Anterior cingulate cortex (tissue), 58 donors: ENCODE measurements at places on chromosomes 2 and 18.

- DNase-seq: no peak
Observed at GRCh38 chr2:240579771-240580614, 6.5 kb upstream of the CAPN10 start.

DNA sequence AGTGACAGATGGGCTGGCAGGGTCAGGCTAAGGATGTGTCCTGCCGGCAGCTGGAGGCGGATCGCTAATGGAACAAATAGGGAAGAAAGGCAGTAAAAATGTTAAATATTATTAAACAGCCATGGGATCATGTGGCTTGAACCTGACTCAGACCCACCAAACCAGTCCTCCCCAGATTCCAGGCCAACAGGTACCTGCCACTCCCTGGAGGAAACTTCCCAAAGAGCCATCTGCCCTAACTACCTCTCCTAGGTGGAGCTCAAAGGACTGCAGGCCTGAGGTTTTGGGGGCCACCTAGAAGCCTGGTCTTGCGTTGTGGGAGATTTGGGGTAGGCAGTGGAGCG, 34.3 kb downstream of the CIB4 start:
- no peak for DNase-seq

DNA sequence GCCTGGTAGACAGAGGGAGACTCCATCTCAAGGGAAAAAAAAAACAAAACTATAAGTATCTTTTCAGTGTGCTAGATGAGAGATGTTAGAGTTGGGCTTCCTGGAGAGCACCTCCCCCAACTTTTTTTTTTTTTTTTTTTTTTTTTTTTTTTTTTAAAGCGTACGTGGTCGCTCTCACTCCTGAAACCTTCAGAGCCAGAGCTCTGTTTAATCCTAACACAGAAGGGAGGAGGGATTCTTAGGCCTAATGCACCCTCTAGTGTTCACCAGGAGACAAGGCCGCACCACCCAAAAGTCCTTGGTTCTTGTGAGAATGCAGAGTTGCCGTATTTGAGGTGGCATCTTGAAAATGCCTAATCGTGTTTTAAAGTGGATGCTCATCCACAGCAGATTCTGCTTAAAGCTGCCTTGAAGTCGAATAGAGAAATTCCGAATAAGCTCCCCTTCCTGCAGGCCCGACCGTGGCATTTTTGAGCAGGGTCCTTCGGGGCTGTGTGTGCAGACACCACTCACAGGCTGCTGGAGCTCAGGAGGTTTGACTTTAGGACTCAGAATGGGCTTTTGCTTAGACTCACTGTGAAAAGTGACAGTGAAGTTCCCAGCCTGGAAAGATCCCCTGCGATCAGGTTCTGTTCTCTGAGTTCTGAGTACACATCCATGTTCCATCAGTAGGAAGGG, 252.6 kb downstream of the AGAP1 start:
- DNase-seq: peak; percentile 51

GRCh38 chr2:115094441-115094840, 652.0 kb downstream of the DPP10 start:
- no peak for DNase-seq

DNA sequence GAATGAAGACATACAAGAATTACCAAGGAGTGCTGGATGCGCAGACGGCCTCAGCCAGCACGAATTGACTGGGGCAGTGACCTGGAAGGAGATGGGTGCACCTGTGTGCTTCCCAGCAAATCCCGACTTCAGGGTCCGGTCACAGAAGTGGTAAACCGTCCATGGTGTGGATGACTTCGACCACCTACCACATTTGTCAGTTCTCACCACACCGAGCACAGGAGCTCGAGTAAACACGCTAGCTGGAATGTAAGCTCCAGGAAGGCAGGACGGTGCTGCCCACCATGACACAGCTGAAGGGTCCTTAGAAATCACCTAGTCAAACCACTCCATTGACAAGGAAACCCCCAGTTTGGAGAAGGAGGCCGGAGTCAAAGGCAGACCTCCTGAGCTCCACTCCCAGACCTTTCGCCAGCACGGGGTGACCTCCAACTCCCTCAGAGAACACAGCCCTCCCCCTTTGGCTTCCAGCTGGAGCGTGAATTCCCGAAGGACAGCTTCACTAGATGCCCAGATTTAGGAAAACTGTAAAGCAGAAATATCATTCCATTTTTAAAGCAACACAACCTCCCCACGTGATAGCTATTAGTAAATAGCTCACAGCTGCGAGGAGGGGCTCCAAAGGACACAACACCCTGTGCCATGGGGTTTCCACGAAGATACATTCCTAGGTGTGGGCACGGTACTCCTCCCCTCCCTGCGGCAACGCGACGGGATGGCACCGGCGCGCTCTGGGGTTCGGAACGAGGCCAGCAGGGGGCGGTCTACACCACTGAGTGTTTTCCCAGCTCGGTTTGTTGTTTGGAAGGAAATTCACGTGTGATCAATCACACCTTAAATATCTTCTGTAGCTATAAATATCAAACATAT, 34.1 kb upstream of the GNAL start:
- DNase-seq: peak; percentile 31

DNA sequence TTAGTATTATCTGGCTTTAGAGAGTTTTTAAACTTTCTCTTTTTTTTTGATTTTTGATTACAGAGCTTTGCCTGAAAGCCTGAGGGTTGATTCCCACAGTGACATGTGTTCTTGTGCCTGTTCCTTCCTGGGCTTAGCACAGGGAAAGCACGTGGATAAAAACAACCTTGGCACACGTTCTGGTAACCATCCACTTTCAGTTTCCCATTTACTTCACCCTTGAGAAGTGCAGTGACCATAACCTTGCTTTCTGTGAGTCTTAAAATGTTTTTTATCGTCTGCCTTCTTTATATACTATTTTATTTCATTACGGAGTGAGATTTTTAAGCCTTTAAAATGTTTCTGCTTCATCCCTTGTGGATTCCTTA, 11.5 kb downstream of the CD226 start:
- DNase-seq: no peak

- DNase-seq: no peak
Observed at GRCh38 chr2:197292619-197293018, 18.0 kb downstream of the ANKRD44 start.

DNA sequence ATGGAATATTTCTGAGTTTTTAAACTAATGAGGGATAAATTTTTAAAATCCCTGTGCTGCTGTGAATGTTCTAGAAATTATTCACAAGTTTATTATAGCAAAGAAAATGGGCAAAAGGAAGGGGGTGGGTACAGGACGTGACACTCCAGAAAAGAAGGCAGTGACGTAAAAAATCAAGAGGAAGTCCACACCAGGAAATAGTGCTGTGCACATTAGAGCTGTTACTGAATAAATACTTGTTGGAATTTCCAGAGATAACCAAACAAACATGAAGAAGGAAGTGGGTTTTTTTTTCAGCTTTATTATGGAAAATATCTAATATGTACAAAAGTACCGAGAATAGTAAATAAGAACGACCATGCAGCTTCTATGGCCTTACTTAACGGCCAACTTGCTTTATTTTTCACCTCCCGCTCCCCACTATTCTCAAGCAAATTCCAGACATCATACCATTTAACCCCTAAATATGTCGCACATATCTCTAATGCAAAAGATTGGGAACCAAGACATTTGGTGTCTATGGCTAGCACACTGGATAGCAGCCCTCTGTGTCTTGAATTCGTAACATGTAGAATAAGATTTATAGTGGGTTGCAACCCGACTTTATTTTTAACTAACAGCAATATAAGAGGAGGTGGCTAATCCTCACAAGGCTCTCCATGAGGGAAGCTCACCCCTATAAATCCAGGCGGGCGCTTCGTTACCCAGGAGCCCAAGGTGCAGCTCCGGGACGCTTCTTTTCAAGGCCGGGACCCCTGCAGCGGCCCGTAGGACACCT, 580 bp upstream of the NDUFV2 start:
- DNase-seq: no peak

- no peak for DNase-seq
Observed at GRCh38 chr2:230343747-230344146, 16.8 kb downstream of the SP140L start.

GRCh38 chr2:26566081-26566375, 75.1 kb downstream of the CIB4 start:
- DNase-seq: no peak

DNA sequence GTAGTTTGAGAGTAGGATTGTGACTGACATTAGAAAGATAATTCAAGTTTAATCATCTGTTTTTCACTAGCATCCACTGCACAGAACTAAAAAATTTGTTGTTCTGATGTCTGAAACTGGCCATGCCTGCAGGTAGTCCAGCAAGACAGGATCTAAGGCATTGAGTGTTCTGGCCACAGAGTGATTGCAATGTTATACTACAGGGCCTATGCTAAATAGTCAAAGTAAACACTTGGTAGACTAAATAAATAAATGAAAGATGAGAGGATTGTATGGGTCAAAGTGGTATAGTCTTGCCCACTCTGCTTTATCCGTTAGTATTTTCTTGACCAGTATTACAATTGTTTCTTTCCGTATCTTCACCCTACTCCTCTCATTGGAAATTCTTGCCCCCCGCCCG, 27.6 kb upstream of the FANCL start:
- no peak for DNase-seq

GRCh38 chr2:158650646-158651357, 144.3 kb upstream of the DAPL1 start:
- no peak for DNase-seq

GRCh38 chr2:74020702-74021406, 36.1 kb downstream of the TET3 start:
- DNase-seq: no peak

DNA sequence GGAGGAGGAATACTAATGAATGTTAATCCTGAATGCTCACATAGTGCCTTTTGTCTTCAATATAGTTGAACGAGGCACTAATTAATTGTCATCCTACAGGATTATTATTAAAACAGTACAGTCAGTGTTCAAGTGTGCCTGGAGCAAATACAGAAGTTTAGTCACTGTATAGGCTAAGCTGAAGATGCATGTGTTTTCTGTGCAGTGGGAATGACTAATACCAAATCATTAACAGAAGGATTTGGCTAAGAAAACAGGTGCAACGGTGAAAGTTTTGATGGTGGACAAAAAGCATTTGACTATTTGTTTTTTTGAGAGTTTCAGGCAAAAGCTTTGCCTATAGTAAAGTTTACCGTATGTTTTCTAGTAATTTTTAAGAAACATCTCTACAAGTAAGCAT, 62.8 kb downstream of the DCC start:
- no peak for DNase-seq

DNA sequence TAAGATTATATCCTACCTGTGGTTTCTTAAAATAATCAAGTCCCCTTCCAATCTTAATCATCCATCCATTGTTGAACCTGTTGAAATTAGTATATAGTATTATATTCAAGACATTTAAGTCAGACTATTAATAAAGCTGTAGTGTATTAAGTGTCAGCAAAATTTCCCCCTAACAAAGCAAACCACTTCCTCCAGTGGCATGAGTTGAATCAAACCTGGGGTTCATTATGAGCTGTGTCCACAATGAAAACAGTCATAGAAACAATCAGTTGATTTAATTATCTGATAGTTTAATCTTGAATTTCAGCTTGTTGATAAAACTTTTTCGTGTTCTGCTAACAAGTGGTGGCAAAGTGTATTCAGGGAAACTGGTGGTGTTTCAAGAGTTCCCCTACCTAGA, 11.3 kb downstream of the MITD1 start:
- no peak for DNase-seq

GRCh38 chr2:174974131-174974530, 31.1 kb downstream of the CHN1 start:
- no peak for DNase-seq

GRCh38 chr2:208643145-208643544, 236.6 kb downstream of the PTH2R start:
- no peak for DNase-seq

DNA sequence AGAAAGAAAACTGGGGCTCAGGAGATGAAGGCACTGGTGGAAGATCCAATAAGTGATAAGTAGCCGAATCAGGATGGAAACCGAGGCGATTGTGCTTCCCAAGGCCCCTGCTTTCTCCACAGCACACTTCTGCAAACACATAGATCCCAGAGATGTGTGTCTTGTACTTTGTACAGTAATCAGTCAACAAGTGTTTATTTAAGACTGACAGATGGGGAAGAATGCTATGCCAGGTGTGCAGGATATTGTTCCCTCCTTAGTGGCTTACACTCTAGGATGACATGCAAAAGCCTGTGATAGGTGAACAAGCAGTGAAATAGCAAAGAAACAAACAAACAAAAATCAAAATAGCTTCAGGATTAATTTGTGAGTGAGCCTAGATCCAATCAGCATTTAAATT, 116.6 kb downstream of the ACTR3 start:
- no peak for DNase-seq

GRCh38 chr18:32759611-32760167, 13.1 kb downstream of the KLHL14 start:
- DNase-seq: no peak

- no peak for DNase-seq
Observed at GRCh38 chr18:41769265-41769664, 185.8 kb upstream of the PIK3C3 start.

GRCh38 chr2:121200419-121201315, 84.3 kb downstream of the TFCP2L1 start:
- no peak for DNase-seq

DNA sequence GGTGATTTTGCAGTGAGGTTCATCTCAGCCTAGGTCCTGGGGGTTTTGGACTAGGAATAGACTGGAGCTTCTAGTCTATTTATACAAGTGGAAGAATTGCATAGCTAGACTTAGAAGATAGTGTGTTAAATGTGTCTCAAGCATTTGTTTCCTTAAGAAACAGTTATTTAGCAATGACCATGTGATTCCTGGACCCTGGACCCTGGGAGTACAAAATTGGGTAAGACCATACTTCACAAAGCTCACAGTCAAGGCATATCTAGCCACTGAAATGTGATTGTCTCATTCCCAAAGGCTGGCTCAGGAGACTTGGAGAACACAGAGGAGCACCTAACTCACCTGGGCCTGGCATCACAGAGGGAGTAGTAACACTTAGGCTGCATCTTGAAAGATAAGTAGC, 754.5 kb downstream of the SATB2 start:
- no peak for DNase-seq

DNA sequence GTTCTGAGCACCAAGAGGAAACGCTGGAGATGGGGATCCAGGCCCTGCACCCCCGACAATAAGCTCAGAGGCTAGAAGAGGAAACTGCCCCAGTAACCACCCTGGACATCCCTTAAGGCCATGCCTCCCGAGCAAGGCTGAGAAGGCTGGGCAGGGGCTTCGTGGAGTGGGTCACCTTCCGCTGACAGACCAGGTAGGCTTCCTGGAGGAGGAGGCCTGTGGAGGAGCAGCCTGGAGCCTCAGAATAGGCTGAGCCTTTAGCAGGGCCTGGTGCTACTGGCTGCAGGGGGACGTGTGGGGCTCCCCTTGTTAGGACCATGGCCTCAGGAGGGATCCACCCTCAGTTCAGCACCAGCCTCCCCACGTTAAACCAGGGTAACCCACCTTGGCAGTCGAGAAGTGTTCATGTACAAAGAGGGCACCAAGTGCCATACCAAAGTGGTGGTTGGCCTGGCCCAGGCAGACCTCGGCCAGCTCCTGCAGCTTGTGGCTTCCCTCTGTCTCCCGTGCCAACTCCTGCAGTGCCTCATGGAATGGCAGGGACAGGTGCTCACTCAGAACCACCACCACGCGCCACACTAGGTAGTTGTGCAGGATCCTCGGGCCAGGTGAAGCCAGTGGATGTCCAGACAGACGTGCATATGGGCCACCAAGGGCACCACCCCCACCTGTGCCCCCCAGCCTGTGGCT, 28.5 kb upstream of the ALPP start:
- no peak for DNase-seq
